Activated CD4-positive, alpha-beta T cell treated with anti-CD3 and anti-CD28 coated beads, Interleukin-2, amount 50 U/mL, for 16 hours (primary cell): ENCODE measurements at places on chromosomes 3 and 15.

DNA sequence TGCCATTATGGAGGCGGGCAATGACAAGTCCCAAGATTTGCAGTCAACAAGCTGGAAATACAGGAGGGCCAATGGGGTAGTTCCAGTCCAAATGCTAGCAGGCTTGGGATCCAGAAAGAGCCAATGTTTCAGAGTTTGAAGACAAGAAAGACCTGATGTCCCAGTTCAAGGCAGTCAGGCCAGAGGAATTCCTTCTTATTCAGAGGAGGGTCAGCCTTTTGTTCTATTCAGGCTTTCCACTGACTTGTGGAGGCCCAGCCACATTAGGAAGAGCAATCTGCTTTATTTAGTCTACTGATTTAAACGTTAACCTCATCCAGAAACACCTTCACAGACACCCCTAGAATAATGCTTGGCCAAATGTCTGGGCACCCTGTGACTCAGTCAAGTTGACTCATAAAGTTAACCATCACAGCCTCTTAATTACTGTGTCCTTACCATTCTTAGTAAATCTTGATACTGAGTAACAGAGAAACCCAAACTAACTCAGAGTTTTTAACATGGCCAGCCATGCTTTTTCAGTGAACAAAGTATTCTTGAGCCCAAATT lies 50.9 kb upstream of the NPHP3 start:
- DNase-seq, result peak; percentile 69

DNA sequence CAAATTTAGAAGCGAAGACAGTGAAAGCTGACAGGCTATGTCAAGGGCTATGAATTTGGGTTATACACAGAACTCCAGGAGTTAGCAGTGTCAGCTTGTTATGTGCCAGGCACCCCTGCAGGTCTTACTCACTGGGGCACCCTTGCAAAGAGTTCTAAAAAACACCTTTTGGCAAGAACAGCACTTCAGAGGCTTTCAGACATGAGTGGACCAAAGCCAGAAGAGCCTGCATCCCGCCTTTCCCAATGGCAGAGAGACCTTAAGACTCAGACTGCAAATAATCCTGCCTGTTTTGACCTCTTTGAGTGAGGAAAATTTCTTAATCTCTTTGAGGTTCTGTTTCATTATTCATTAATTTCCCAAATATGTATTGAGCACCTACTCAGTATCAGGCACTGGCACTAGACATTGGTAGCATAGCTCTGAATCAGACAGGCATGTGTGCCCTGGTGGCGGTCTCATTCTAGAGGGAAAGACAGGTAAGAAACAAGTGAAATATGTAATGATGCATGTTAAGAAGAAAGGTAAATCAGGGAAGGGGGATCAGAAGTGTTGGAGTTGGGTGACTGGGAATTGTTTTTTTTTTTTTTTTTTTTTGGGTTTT lies 280.0 kb downstream of the KBTBD8 start:
- no peak for DNase-seq

DNA sequence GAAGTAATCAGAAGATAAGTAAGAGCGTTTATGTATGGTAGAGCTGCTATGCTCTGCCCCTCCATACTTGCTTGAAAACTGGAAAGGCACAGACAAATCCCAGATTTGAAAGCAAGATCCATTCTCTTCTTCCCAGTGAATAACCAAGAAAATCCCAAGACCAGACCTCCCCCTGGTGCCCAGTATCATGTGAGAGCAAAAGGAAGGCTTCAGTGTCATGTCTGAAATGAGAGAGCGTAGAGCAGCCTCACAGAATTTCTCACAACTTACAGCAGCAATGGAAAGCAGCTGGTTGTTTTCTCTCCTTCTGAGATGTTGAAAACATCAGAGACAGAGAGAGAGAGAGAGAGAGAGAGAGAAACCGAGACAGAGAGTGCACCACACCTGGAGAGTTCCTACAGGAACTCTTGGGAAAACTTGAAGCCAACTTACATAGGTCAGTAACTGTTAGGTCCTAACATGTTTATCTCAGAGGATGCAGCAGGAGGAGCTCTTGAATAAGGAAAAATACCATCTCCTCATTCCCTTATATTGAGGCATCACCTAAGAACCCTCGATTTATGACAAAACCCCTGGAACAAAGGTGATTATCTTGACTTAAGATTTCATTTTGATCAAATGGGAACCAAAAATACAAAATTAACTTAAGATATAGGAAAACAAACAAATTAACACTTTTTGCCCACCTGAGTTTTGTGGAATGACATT lies 273.3 kb downstream of the NSUN3 start:
- no peak for DNase-seq

DNA sequence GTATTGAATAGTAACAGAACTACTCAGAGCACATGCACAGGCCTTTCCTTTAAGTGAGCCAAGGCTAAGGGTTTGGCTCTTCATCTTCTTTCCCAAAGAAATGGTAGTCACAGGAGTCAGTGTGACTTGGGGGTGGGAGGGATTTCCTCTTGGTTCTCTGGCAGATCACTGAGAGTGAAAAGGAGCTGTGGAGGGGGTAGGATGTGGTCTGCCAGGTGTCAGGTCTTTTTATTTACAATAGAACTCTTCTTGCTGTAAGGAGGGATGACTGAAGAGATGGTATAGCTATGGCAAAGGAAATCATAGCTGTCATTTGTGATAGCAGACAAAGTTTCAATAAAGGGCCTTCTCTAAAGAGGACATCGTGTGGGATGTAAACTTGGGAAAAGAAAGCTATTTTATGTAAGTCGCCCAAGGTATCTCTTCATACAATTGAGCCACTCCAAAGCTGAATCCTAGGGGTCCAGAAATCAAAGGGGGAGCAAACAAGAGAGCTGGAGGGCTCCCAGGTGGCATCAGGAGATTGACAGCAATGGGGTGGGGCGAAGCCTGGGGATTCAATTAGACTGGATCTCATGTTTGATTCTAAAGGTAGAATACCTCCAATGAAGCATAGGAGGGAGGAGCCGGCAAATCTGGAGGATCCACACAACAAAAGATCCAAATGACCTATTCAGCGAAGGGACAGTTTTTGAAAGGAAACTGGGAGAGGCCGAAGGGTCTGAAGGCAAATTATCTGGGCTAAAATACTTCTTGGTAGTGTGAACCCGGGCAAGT lies 20.0 kb upstream of the CHD2 start:
- DNase-seq, result no peak

GRCh38 chr3:76267851-76268380 lies 482.6 kb upstream of the ZNF717 start:
- no peak for DNase-seq

GRCh38 chr3:59709702-59710553 lies 660.1 kb upstream of the CFAP20DC start:
- no peak for DNase-seq

DNA sequence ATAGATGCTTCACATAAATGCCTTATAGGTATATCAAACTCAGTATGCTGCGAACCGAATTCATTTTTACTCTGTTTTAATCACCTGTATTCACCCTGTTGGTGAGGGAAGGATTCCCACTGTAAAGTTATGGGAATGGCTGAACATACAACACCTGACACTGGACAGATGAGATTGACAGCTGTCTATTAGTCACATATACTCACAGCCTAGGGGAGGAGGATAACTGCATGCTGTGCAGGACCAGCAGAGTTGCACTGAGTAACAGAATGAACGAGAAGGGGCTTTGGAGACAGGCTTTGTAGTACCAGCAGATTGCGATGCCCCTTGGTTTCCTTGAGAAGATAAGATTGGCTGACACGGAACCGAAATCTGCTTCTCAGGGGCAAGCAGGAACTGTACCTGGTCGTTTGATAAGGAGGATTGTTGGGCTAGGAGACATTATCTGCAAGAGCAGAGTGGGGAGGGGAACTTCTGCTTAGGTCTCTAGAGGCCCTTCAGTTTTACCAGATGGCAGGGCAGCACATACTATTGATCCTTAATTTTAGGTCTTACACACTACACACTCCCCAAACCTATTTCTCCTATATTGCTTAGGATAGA lies 43.5 kb upstream of the SLC22A13 start:
- no peak for DNase-seq

GRCh38 chr3:122668930-122669730 lies 11.5 kb upstream of the PARP14 start:
- DNase-seq, result peak; percentile 76

DNA sequence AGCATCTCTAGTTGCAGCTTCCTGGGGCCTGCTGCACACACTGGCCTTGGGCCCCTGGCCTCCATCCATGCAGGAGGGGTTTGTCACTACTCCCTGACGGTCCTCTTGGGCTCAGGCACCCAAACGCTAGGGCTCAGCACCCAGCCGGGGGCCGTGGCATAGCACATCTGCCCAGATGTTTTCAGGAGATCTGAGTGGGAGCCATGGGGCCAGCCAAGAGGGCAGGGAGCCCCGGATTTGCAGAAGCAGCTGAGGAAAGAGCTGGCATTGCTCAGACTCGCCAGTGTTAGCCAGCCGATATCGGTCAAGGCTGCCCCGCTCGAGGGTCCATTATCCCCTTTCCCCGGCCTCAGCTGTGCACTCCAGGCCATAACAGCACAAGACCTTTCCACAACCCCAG lies 1.5 kb upstream of the ALDH1A3 start:
- no peak for DNase-seq

DNA sequence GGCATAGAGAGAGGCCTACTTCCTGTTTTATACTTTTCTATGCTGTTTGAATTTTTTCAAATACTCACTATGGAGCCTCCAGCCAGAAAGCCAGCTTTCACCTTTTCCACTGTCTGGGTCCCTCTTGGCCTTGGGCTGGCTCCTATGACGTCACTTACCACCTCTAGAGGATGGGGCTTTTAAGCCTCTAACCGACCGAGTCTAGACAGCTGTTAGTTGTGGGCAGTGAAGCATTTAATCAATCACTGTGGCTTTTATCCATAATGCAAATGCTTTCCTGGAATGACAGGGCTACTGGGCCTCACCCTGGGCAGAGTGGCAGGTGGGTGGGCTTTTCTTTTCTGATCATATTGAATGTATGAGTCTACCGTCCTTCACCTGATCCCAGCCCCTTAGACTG lies 61.9 kb downstream of the LRRK1 start:
- no peak for DNase-seq

DNA sequence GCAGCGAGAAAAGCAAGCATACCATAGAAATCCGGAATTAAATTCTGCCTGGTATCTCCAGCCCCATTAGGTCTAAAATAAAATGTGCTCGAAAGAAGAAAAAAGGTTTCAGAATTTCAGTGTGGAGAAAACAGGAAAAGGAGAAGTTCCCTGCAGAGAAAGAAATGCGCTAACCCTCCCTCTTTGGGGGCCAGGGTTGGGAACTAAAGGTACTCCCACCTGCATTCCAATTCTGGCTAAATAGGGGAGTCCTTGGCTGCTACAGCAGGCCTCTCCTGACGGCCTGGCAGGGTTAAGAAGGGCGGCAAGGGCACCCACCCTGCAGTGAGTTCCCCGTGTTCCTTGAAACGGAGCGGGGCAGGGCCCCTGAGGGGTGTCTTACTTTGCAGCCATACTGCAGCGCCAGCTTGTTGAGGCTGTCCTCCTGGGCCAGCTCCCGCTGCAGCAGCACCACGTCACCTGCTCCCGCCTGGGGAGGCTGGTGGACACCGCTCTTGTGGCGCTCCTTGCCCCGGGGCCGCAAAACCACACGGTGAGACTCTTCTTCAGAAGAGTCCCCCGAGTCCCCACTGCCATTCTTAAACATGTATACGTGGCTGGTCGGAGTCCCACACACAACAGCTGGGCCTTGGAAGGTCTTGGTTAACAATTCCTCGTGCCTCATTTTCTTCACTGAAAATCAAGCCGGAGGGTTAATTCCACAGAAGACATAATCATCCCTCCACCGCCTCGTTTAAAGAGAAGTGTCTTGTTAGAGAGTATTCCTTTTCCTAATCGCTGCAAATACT lies 1.7 kb downstream of the LYSMD4 start:
- no peak for DNase-seq

- no peak for DNase-seq
These were observed 63.2 kb upstream of the IQSEC1 start for GRCh38 chr3:13136426-13136825.

- no peak for DNase-seq
These were observed 123.6 kb upstream of the PFN2 start for GRCh38 chr3:150094150-150094933.

DNA sequence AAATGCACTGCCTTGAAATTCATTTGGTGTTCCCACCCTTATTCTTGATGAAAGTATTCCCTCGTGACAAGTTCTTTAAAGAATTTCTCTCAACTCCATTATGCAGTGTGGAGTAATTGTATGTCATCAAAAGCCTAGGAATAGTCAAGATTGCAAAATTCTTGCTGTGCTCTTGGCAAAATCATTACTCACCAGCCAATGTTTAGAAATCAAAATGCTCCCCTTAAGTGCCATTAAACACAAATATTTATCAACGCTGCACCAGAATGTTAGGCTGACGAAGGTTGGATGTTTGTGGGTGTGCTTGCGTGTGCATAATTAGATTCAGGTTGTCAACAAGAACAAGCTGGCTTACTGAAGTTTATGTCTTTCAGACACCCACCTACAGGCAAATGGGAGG lies 40.5 kb downstream of the SST start:
- DNase-seq, result no peak

DNA sequence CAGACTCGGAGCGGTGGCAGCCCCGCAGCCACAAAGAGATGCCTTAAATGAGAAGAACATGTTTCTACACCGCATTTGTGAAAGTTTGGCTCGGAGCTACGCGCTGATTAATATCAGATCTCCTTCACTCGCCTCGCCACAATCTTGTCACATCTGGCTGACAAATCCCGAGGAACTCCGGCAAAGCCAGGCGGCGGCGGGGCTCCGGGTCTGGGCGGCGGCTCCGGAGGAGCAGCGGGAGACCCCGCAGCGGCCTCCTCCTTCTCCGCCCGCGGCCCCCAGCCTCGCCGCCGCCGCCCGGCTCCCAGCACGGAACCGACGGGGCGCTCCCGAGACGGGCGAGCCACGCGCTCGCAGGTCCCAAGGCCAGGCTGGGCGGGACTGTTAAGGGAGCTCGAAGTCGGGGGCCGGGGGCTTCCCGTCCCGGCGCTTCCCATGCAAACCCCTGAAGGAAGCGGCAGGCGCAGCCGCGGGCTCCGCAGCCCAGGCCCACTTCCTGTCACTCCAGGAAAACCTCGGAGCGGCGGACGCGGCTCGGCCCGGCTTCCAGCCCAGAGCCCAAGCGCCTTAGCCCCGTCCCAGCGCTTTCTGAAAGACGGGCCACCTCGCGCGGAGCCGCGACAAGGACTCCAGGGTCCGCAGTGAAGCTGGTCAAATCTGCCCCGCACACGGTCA lies 1.2 kb downstream of the BNC1 start:
- DNase-seq, result no peak

DNA sequence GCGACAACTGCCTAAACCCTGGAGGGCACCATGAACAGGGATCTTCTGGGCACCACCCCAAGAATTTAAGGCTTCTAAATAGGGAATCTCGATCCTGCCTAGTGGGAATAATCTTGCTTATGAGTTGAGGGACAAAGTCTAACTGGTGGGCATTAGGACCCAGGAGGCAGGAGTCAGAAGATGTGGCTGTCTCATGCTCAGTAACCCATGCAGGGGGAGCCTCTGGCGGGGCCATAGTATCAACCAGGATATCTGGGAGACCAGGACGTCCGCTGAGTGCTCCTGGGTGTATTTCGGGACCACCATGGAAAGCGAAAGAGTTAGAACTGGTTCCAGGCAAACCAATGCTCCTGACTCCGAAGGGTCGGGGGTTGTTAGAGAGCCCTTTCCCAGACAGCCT lies 356.1 kb downstream of the OTOL1 start:
- no peak for DNase-seq

GRCh38 chr15:86556396-86557017 lies 476.8 kb downstream of the AGBL1 start:
- DNase-seq, result no peak
